ENCODE measurements at places on chromosomes 7 and 10. TPM values are rescaled to one million over a fixed set of nuclear protein-coding genes. Genes with fewer than 3 reads are reported as not detected.

- no peak for DNase-seq
Measured at GRCh38 chr10:30903397-30904138, 128.1 kb downstream of the ZNF438 start.

GRCh38 chr10:5862360-5862961 is 27.2 kb downstream of the ANKRD16 start:
- no peak for DNase-seq

DNA sequence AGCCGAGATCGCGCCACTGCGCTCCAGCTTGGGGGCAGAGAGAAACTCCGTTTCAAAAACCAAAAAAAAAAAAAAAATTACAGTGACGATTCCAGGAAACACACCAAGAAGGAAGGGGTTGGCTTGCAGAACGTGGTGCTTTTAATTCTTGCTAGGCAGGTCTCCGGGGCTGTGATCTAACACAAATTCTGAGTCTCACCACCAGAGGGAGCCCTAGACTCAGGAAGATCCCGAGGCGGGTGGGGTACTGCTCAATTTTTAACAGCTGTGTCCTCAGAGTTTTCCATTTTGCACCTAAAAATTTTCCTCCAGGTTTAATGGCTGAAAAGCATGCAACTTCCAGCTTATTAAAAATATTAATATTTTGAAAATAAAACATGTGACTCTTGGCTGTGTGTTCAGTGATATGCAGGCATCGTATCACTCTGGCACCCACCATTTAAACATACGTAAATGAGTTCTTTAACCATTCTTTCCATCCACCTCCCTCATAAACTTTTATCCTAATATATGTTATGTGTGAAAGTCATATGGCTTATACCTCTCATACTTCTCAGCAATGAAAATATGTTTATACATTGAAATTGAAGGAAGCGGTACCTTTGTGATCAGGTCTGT is 26.5 kb upstream of the NUB1 start:
- peak; percentile 82 for DNase-seq

GRCh38 chr7:112193915-112194502 is 12.2 kb downstream of the DOCK4 start:
- DNase-seq = no peak

DNA sequence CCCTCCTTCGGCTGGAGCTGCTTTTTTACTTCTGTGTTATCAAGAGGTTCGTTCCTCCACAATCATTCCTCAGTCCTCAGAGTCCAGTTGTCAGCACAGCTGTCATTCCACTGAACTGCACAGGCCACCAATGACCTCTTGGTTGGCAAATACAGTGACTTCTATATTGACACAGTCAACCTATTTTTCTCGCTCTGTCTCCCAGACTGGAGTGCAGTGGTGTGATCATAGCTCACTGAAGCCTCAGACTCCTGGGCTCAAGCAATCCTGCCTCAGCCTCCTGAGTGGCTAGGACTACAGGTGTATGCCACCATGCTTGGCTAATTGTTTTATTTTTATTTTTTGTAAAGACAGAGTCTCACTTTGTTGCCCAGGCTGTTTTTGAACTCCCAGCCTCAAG is 27.7 kb downstream of the CRCP start:
- peak; percentile 31 for DNase-seq

DNA sequence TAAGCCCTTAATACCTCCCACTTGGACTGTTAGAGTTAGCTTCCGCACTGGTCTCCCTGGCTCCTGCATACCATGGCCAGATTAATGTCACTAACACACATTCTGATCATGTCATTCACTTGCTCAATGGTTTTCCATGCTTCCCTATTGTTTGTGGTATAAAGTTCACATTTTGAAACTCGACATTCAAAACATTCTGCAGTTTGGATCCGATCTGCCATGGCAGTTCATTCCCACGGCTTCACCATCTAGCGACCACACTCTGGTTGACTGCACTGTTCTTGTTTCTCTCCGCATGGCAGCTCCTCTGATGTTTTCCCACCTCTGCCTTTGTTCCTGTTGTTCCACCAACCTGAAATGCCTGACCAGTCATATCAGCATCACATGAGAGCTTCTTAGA is 87.4 kb upstream of the WAC start:
- DNase-seq = no peak

GRCh38 chr7:37933018-37933566 is 12.7 kb downstream of the EPDR1 start:
- no peak for DNase-seq

- no peak for DNase-seq
Measured at GRCh38 chr7:127047521-127047920, 205.2 kb downstream of the GRM8 start.

DNA sequence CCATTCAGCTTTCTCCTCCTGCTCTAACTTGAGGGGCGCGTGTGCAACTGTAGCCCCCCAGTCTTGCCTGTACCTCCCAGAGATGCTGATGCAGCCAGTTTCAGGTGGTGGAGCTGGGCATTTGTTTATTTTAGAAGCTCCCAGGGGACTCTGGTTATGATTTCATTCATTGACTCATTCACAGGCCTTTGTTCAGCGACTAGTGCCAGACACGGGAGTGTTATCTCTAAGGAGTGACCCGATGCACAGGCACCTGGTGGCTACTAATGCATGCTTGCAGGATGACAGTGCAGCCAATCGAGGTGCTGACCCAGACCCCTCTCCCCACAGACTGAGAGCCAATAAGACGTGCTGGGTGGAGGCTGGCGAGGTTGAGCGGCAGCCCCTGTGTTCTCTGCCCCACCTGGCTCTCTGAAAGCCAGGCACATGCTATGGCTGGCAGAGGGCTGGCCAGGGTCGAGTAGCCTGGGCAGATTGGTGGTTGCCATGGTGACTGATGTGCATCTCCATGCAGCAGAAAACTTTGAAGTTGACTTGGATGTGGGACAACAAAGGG is 19.7 kb upstream of the SLC18A2 start:
- no peak for DNase-seq

DNA sequence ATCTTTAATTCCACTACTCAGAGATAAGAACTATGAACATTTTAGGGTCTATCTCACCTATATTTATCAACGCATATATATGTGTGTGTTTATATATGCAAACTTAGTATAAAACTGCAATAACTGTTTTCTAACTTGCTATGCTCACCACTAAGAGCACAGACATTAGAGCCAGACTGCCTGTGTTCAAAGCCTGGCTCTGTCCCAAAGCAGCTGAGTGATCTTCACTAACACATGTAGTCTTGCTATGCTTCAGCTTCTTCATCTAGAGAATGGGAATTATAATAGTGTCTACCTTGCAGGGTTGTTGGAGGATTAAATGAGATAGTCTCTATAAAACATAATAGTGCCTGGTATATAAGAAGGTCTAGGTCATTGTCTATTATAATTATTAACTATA is 165.5 kb downstream of the MAGI2 start:
- DNase-seq = no peak

The NXPH1 gene
- total RNA-seq = not detected

The SPDYE5 gene
- total RNA-seq = not detected

The LIPN gene
- total RNA-seq = not detected

The GPNMB gene
- 18.9 TPM for total RNA-seq

The NEBL gene
- total RNA-seq = 18.5 TPM

The KLF14 gene
- 1.6 TPM for total RNA-seq

The FAM221A gene
- total RNA-seq = 29.7 TPM

Data from body of pancreas (tissue), 4 donors.